ENCODE measurements at places on chromosomes 4 and X. TPM values are rescaled to one million over a fixed set of nuclear protein-coding genes. Genes with fewer than 3 reads are reported as not detected.

The XKRX gene
- 0.14 TPM for total RNA-seq

DNA sequence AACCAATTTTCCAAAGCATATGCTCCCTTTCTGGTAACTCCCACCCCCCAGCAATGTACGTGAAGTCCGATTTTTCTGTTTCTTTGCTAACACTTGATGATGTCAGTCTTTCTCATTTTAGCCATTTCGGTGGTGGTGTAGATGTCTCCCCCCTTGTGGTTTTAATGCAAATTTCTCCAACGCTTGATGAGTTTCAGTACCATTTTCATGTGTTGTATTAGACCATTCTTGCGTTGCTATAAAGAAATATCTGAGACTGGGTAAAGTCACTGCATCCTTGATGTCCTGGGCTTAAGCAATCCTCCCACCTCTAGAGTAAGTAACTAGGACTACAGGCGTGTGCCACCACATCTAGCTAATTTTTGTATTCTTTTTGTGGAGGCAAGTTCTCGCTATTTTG lies 148.4 kb upstream of the VCX3A start:
- DNase-seq, result no peak

The RHOXF2 gene
- not detected for total RNA-seq

The PF4V1 gene
- total RNA-seq, result not detected

DNA sequence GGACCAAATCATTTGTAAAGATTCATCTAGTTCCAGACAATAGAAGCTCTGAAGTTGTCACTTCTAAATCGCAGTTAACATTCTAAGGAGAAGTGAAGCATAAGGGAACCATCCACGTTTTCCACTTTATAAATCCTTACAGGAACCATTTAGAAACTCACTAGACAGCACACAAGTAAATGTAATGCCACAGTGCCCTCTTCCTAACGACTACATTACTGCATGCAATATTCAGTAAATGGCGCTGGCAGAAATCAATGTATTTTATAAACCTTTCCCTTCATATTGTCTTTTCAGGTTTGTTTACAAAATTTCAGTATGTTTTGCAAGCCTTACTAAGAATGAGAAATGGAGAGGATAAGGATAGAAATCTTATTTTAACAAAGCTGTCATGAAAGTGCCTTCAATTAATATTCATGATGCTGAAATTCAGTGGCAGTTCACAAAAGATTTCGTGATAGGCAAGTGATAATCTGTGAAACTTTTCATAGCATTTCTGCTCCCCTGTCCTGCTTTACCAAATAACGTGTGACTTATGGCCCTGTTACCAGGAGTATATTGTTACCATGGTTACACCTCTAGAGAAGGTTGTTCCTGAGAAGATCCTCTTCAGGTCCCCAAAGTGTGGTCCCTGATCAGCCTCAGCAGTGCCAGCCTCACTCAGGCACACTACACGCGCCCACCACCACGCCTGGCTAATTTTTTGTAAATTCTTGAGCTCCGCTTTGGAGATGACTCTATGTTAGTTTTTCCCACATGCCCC lies 54.2 kb downstream of the TMA16 start:
- no peak for DNase-seq

The MUC7 gene
- not detected for total RNA-seq

- no peak for DNase-seq
Measured at GRCh38 chr4:52748432-52748831, 2.8 kb downstream of the ERVMER34-1 start.

The TCEAL3 gene
- total RNA-seq, result 46.4 TPM

The PDE6B gene
- 0.34 TPM for total RNA-seq

DNA sequence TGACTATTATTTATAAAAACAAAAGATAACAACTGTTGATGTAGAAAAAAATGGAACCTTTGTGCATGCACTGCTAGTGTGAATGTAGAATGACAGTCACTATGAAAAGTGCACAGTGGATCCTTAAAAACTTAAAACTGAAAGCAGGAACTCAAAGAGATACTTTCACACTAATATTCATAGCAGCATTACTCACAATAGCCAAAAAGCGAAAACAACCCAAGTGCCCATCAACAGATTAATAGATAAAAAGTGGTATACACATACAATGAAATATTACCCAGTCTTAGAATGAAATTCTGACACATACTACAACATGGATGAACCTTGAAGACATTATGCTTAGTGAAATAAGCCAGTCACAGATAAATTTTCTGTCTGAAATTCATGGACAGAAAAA lies 23.8 kb downstream of the CENPC start:
- no peak for DNase-seq

DNA sequence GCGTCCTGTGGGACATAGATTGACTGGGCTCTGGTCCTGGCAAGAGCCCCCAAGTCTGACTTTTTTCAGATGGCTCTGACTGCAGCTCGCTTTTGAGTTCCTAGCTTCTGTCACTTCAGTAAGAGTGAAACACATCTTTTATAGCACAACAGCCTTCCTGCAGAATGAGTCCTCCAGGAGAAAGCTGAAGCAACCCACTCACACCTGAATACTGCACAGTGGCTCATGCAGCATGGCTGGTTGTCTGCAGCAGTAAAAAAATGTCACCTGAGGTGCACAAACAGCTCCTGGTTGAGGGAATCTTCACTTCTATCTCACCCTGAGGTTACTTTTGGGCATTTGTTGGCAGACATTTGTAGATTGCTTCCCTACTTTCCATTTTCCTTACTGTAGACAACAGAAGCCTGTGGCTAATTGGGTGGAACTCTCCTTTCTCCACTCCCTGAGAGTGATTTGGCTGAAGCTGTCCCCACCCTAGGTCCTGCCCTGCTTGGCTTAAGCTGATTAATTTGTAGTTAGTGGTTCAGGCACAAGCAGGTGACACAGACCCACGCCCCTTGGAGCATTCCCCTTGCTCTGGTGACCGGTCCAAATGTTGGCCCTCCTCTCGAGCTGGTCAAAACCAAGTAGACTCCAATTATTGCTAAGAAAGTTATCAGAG lies 99.7 kb downstream of the NPNT start:
- no peak for DNase-seq

The ZXDB gene
- 7.2 TPM for total RNA-seq

GRCh38 chr4:72546456-72546855 lies 22.6 kb downstream of the ADAMTS3 start:
- no peak for DNase-seq

DNA sequence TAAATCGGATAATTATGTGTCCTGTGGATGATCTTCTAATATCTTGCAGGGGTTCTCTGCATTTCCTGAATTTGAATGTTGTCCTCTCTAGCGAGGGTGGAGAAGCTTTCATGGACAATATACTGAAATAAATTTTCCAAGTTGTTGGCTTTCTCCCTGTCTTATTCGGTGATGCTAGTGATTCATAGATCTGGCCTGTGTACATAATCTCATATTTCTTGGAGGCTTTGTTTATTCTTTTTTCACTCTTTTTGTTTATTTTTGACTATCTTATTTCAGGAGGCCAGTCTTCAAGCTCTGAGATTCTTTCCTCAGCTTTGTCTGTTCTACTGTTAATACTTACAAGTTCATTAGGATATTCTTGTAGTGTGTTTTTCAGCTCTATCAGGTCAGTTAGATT lies 20.7 kb upstream of the CLGN start:
- DNase-seq, result no peak

The BBS12 gene
- total RNA-seq, result 3.0 TPM

GRCh38 chr4:113869743-113870375 lies 108.3 kb upstream of the CAMK2D start:
- peak; percentile 42 for DNase-seq

The ADAMTS3 gene
- total RNA-seq, result 0.49 TPM

DNA sequence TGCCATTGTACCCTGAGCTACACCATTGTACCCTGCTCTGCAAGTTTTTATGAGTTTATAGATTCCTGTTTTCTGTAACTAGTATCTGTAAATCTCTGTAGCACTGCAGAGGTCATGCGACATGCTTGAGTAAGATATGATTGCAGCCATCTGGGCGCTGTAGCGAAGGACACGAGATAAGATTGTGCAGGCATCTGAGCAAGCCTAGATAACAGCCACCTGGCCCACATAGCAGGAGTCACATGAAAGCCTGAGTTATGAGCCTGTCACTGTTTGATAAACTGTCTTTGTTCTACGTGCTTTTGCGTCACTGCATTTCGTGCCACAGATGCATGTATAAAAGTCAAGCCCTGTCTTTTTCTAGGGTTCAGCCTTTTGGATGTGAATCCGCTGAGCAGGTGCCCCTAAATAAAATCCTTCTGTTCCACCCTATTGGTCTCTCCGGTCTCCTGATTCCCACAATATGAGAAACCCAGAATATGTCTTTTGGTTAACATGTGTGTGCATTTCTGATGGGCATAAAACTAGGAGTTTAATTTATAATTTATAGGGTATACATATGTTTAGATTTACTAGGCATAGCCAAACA lies 327.6 kb upstream of the MAOA start:
- DNase-seq, result no peak

The KLHL2 gene
- total RNA-seq, result 14.0 TPM

DNA sequence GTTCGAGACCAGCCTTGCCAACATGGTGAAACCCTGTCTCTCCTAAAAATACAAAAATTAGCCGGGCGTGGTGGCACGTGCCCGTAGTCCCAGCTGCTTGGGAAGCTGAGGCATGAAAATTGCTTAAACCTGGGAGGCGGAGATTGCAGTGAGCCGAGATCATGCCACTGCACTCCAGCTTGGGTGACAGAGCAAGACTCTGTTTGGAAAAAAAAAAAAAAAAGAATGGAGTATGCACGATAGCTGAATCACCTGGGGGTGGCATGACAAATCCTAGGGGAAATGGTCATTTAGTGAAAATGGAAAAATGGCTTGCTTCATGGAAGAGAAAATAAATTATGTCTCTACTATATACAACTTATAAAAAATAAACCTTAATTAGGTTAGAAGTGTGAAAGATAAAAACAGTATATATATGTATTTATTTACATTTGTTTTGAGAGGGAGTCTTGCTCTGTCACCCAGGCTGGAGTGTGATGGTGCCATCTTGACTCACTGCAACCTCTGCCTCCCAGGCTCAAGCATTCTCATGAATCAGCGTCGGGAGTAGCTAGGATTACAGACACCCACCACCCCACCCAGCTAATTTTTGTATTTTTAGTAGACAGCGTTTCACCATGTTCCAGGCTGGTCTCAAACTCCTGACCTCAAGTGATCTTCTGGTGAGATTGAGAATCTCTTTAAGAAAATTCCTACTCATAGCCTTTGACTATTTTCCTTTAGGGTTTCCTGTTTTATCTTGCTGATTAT lies 19.3 kb upstream of the ING2 start:
- DNase-seq, result peak; percentile 34

The AFF2 gene
- 0.04 TPM for total RNA-seq

GRCh38 chrX:132411310-132411977 lies 77.4 kb downstream of the MBNL3 start:
- no peak for DNase-seq

DNA sequence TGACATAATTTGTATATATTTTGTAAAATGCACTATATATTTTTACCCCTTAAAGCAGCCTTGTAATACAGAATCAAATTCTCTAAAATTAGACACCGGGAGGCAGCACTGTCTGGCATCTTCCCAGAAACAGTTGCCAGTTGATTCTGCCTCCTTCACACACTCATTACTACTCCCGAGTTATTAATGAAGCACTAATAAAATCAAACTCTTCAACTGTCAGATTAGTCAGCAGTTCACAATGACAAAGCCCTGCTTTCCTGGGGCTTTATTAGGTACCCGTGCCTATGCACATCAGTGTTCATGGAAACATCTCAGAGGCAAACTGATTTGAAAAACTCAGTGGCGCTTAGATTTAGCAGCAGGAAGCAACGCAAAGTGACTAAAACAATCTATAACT lies 103.5 kb upstream of the VEGFC start:
- no peak for DNase-seq

DNA sequence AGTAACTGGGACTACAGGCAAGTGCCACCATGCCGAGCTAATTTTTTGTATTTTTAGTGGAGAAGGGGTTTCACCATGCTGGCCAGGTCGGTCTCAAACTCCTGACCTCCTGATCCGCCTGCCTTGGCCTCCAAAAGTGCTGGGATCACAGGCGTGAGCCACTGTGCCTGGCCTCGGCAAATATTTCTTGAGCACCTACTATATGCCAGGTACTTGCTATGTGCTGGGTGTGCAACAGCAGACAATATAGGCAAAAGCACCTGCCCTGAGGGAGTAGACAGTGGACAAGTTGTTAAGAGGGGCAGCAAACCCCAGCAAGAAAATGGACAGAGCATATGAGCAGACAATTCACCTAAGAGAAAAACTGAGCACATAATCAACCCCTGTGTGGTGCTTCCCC lies 51.0 kb upstream of the CDKN2AIP start:
- DNase-seq, result no peak

DNA sequence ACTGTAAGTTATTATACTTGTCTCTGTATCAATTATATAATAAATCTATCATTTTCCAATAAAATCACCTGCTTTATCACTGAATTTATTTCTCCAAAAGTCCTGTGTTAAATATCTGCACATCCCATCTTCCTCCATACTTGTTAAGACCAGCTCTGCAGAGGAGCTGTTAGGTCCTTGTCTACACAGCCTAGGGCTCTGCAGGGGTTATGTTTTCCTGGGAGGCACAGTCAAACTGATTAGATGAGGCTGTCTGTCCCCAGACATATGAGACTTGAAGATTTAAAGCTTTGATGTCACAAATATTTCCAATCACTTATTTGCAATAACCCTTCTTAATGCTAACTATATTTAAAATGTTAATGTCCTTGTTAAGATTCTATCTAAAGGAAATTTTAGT lies 446.8 kb downstream of the TRAM1L1 start:
- DNase-seq, result no peak

DNA sequence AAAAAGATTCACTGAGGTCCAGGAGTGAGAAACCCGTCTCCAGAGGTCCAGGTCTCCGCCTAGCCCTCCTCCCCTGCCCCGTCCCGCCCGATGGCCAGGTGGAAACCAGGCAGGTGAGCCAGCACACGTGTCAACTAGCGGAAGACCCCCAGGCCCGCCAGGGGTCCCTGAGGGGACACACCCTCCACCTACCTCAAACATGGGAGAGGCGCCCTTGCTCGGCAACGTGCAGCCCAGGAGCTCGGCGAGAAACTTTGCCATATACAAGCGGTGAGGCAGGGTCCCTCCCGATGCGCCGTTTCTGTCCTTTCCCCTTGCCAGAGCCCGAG lies 330.0 kb downstream of the HNRNPD start:
- no peak for DNase-seq

GRCh38 chr4:29276150-29276549 lies 1444.0 kb upstream of the PCDH7 start:
- no peak for DNase-seq

GRCh38 chr4:149493492-149493891 lies 322.2 kb downstream of the IQCM start:
- DNase-seq, result no peak
